ENCODE measurements at places on chromosomes 3 and 15. TPM values are rescaled to one million over a fixed set of nuclear protein-coding genes. Genes with fewer than 3 reads are reported as not detected.

Gene FGD5
- 12.1 TPM for total RNA-seq

Gene ANKRD28
- 58.6 TPM for total RNA-seq

Gene NUTM1
- total RNA-seq = not detected

Gene CD200R1
- 2.7 TPM for total RNA-seq

Gene FSIP1
- total RNA-seq = 6.0 TPM

Gene EPHB1
- total RNA-seq = 14.6 TPM

Gene LRRC31
- 1.4 TPM for total RNA-seq
